ENCODE measurements at places on chromosomes 7 and 10. TPM values are rescaled to one million over a fixed set of nuclear protein-coding genes. Genes with fewer than 3 reads are reported as not detected.

Gene FAM131B
- 38.2 TPM for total RNA-seq

Gene CD36
- total RNA-seq: 0.60 TPM

Gene PPP1R9A
- total RNA-seq: 20.3 TPM

Gene MYL10
- 0.44 TPM for total RNA-seq

Gene MRLN
- not detected for total RNA-seq

Gene LDB3
- total RNA-seq: 0.43 TPM

DNA sequence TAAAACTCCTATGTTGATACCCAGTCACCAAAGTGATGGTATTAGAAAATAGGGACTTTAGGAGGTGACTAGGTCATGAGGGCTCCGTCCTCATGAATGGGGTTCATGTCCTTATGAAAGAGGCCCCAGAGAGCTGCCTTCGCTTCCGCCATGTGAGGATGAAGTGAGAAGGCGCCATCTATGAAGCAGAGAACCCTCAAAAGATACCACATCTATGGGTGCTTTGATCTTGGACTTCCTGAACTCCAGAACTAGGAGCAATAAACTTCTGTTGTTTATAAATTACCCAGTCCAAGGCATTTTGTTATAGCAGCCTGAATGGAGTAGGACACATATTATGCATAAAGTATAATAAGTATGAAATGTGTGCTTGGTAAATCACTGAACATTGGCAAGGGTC, 8.1 kb upstream of the PDSS1 start:
- DNase-seq: no peak
- no peaks in the 10 kb centered on the region for H3K4me1 ChIP-seq
- H3K27me3 ChIP-seq: no peaks in the 10 kb centered on the region
- H3K4me3 ChIP-seq: no peak overlapping the region
- no peak overlapping the region for H3K27ac ChIP-seq

GRCh38 chr7:36469236-36469635, 79.6 kb downstream of the ANLN start:
- no peak overlapping the region for H3K27ac ChIP-seq
- no peaks in the 10 kb centered on the region for H3K4me1 ChIP-seq
- H3K36me3 ChIP-seq: no peaks in the 10 kb centered on the region
- DNase-seq: no peak
- H3K27me3 ChIP-seq: no peaks in the 10 kb centered on the region

- H3K27ac ChIP-seq: no peak overlapping the region
- no peaks in the 10 kb centered on the region for H3K36me3 ChIP-seq
- H3K27me3 ChIP-seq: no peaks in the 10 kb centered on the region
- H3K4me1 ChIP-seq: peaks cover 6% of the 10 kb centered on the region
- no peak overlapping the region for H3K4me3 ChIP-seq
These were observed 112.1 kb downstream of the VPS41 start for GRCh38 chr7:38796626-38797501.

DNA sequence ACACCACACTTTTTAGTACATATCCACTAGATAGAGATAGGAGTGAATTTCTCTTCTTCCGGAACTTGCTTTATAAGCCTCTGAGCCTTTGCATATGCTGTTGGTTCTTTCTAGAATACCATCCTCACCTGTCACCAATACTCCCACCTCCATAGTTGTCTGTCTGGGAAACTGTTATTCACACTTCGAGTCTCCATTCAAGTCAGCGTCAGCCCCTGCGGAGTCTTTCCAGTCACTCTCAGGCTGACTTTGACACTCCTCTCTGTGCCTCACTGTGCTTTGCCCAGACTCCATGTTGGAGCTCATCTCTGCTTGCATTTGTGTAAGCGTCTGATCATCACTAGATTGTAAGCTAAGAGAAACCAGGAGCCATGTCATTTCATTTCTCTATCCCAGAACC, 66.5 kb upstream of the NRBF2 start:
- no peaks in the 10 kb centered on the region for H3K36me3 ChIP-seq
- DNase-seq: no peak
- H3K27ac ChIP-seq: no peak overlapping the region

GRCh38 chr10:116215651-116216050, 57.4 kb downstream of the GFRA1 start:
- H3K27ac ChIP-seq: no peak overlapping the region
- H3K36me3 ChIP-seq: no peaks in the 10 kb centered on the region
- no peaks in the 10 kb centered on the region for H3K4me1 ChIP-seq
- H3K4me3 ChIP-seq: no peak overlapping the region
- no peaks in the 10 kb centered on the region for H3K27me3 ChIP-seq

- H3K27ac ChIP-seq: no peak overlapping the region
- no peak overlapping the region for H3K4me3 ChIP-seq
- H3K4me1 ChIP-seq: no peaks in the 10 kb centered on the region
- H3K27me3 ChIP-seq: no peaks in the 10 kb centered on the region
These were observed 189.5 kb downstream of the ZNF438 start for GRCh38 chr10:30842185-30842584.

- H3K4me3 ChIP-seq: no peak overlapping the region
- no peaks in the 10 kb centered on the region for H3K4me1 ChIP-seq
- DNase-seq: no peak
These were observed 56.3 kb upstream of the USP6NL start for GRCh38 chr10:11667756-11668155.

DNA sequence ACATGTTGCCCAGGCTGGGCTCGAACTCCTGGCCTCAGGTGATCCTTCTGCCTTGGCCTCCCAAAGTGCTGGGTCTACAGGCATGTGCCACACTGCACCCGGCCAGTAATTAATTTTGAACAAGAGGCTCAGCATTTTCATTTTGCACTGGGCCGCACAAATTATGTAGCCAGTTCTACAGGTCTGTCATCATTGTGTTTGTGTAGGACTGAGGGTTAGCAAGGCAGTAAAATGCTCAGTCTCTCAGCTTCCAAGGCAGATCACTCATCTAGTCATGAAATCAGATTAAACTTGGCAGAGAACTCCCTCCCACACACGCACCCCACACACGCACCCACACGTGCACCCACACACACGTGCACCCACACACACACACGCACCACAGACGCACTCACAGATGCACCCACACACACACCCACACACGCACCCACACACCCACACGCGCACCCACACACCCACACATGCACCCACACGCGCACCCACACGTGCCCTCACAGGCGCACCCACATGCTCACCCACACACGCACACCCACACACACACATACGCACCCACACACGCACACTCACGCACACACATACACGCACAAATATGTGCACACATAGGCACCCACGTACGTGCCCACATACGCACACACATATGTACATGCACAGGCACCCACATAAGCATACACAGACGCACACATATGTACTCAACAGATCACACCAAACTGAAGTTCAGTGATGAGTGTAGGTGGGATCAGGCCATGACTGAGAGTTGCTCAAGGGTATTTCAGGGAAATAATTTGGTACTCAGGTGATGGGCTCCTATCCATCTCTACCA, 27.8 kb upstream of the PROSER2 start:
- H3K4me3 ChIP-seq: no peak overlapping the region
- no peaks in the 10 kb centered on the region for H3K4me1 ChIP-seq
- H3K27me3 ChIP-seq: no peaks in the 10 kb centered on the region
- H3K27ac ChIP-seq: no peak overlapping the region
- H3K36me3 ChIP-seq: no peaks in the 10 kb centered on the region
- DNase-seq: no peak

- no peaks in the 10 kb centered on the region for H3K27me3 ChIP-seq
- no peak for DNase-seq
- no peaks in the 10 kb centered on the region for H3K4me1 ChIP-seq
- no peak overlapping the region for H3K27ac ChIP-seq
- no peak overlapping the region for H3K4me3 ChIP-seq
These were observed 29.6 kb downstream of the ARHGAP21 start for GRCh38 chr10:24694086-24694485.

- H3K36me3 ChIP-seq: no peaks in the 10 kb centered on the region
- H3K27me3 ChIP-seq: no peaks in the 10 kb centered on the region
- H3K4me1 ChIP-seq: no peaks in the 10 kb centered on the region
- no peak overlapping the region for H3K27ac ChIP-seq
- DNase-seq: peak; percentile 95
- peak overlapping the region; percentile 44 for H3K4me3 ChIP-seq
These were observed 84.7 kb downstream of the SNX10 start for GRCh38 chr7:26376175-26376917.

DNA sequence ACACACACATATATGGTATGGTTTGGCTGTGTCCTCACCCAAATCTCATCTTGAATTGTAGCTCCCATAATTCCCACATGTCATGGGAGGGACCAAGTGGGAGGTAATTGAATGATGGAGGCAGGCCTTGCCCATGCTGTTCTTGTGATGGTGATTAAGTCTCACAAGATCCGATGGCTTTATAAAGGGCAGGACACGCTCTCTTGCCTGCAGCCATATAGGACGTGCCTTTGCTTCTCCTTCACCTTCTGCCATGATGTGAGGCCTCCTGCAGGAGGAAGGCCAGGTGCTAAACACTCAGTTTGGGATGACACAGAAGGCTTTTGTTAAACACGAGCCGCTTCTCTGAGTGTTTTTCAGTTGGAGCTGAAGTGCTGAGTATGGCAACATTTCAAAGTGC, 205.3 kb upstream of the KLF6 start:
- H3K27ac ChIP-seq: no peak overlapping the region
- no peaks in the 10 kb centered on the region for H3K36me3 ChIP-seq
- H3K27me3 ChIP-seq: no peaks in the 10 kb centered on the region
- no peaks in the 10 kb centered on the region for H3K4me1 ChIP-seq
- DNase-seq: no peak
